ENCODE measurements at places on chromosomes 16 and 17. TPM values are rescaled to one million over a fixed set of nuclear protein-coding genes. Genes with fewer than 3 reads are reported as not detected.

OR1G1 gene
- total RNA-seq: not detected

DNA sequence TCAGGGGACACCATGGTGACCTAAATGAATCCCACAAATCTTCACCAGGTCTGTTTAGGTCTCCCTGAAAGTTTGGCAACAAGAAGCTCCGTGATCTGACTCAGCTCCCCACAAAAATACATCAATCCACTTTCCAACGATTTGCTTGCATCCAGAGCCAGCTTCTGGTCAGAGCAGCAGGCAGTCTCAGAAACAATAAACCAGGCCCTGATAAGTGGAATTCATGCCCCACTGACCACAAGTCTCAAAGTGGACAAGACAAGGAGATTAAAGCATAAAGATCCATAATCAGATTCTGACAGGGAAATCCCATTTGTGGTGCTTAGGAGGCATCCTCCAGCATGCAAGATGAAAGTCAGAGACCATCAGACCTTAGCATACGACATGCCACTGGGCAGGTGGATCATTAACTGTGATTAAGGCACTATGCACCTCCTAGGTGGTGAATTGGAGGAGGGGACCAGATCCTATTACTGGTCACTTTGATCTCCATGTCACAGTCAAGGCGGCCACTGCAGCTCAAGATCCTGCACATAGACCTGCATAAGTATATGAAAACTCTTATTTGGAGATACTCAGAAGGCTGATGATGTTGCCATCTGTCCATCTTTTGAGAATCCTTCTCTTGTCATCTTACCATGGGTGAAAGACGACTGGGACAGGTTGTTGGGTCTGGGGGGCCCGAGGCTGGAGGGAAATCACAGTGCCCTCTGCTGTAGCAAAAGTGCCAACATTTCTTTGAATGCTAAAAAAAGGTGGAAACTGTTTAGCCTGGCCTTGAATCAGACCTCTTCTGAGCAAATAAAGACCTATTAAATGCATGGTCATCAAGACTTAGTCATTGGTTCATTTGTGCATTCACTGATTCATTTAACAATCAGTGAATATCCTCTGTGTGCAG is 309.2 kb upstream of the CCL2 start:
- ATAC-seq: no peak

GRCh38 chr16:5416013-5416412 is 318.4 kb upstream of the EEF2KMT start:
- ATAC-seq: no peak

DNA sequence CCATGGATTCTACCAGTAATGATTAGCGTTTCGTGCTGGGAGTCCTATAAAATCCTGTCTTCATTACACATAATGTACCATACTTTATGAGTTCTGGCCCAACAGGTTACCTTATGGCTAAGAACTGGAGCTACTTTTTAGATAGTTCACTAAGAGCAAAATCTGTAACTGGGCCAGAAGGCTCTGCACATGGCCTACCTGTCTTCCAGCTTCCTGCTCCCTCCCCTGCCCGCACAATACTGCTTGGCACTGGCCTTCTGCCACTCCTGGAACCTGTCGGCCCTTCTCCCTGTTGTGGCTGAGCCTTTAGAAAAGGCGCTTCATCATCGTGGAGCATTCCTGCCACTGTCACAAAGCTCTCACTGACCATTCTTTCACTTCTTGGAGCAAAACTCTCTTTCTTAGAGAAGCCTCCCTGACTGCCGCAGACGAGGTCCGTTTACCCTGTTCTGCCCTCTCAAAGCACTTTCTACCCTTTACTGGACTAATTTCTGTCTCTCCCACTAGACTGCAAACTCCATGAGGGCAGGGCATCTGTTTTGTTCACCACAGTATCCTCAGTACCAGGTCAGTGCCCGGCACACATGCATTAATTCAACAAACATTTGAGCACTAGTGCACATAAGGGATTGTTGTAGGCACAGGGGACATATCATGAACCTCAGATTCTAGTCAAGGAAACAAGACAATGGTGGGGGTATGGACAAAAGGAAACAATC is 116.5 kb downstream of the PARN start:
- no peak for ATAC-seq

GRCh38 chr16:49504626-49505025 is 131.0 kb downstream of the C16orf78 start:
- no peak for ATAC-seq

DNA sequence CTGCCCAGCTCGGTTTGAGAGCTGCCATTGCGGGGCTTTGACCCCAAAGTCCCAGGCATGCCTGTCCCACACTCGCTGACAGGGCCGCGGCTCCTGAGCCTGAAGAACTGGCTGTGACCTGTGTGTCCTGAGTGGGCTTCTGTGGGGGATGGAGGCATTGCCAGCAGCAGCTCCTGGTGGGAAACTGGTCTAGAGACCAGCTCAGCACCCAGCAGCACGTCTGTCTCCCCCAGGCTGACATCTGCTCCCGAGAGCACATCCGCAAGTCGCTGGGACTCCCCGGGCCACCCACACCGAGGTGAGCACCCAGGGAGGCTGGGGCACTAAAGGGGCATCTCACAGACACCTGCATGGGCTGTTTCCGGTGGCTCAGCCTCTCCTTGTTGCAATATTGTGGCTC is 13.4 kb downstream of the ENDOV start:
- no peak for ATAC-seq

SRL gene
- total RNA-seq: not detected

- ATAC-seq: no peak
Observed at GRCh38 chr17:62631936-62632924, 4.8 kb downstream of the MRC2 start.

PER1 gene
- 269 TPM for total RNA-seq

DNA sequence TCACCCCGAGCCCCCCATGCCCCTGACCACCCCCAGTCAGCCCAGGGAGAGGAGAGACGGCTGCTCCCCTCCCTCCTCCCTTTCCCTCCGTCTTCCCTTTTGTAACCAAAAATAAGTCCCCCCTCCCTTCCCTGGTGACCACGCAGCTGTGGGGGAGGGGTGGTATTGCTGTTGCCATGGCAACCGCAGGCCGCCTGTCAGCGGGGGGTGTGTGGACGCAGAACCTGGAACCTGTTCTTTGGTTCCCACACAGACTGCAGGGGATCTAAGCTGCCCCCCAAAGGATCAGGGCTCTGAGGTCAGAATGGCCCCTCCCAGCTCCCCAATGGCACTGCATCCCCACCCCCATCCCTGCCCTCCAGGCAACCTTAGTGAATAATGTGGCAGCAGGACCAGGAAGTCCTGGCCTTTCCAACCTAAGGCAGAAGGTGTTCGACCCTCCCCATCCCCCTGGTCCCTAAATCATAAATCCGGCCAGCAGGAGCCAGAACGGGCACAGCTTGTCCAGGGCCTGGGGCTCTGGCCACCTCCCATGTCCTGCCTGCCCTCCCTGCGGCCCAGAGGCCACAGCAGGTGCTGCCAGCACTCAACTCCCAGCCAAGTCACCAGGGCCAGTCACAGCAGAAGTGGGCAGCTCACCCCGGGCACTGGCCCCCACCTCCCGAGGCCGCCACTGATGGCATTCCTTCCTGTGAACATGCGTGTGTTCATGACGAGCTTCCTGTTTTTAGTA is 12.0 kb downstream of the CA4 start:
- ATAC-seq: no peak

DNA sequence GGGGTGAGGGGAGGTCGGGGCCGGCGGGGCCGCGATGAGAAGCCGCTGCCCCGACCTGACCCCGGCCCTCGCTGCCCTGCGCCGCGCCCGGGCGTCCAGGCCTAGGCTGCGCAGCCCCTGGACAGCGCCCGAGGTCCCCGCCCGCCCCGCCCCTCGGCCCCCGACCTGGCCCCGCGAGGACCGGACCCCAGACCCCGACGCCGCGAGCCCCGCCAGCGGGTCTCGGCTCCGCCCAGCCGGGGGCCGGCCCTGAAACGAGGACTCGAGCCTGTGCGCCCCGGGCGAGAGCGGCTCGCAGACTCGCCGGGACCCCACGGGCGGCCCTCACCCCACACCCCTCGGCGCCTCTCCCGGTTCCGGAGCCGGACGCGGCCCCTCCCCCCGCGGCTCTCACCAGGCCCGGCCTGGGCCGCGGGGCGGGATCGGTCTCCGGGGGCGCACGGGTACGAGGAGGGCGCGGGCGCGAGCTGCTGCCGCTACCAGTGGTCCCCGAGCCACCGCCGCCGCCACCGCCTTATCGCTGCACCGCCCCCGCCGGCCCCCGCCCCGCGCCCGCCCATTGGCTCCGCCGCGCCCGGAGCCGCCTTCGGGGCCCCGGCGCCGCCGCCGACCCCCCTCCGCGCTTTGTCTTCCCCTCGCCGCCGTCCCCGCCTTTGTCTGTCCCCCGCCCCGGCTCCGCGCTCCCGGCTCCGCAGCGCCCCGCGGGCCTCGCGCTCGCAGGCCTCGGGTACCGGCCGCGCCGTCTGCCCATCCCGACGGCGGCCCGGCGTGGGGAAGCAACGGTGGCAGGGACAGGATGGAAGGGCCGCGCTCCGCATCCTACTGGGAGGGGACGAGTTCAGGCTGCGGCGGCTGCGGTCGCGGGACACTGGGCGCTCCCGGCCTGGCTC is at the start of gene LIMD2:
TSS of gene LIMD2 (minus strand) at position 488 of the 890 bp plus-strand sequence. CDS start 827 bp downstream, outside the sequence.
- peak; percentile 8 for ATAC-seq

DNA sequence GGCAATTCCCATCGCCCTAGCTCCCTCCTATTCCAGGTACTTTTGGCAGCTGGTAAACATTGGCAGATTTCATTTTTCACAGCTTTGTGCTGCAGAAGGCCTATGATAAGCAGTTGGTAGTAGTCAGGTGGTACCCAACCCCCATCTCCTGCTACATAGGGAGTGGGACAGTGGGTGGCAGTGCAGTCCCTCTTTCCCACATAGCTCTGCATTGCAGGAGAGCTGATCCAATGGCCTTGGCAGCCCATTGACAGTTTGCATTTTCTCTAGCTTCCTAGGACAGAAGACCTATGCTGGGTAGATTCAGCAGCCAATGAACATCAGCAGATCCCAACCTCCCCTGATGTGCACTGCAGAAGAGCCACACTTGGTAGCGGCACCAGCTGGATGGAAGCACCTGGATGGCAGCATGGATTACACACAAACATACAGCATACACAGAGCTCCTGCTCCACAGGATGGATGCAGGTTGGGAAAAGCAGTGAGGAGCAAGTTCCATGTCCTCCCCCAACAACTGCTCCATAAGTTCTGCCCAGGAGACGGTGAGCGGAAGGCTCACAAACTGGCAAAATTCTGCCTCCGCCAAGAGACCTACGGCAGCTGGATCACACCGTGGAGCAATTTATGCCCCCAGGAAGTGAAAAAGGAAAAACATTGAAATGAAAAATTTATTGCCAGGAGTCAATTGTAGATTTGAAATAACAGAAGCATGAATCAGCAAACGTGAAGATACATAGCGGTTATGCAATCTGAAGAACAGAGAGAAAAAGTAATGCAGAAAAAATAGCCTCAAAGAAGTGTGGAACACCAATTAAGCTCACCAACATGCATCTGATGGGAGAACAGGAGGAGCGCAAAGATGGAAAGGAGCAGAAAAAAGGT is 95.7 kb downstream of the CACNG1 start:
- peak; percentile 29 for ATAC-seq

DNA sequence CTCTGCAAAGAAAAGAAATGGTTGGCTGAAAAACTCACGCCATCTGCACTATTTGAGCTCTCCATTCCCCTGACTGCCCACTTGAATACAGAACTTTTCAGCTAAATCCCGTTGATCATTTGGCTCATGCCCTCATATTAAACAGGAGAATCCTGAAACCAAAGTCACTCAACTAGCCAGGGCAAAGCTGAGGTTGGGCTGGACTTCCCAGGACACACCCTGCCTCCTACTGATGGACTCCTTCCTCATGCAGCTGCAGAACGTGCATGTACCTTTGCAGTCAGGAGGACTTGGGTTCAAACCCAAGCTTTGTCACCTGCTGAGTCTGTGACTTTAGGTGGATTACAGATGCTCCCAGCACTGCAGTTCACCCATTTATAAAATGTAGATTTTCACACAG is 7.7 kb downstream of the ASIC2 start:
- ATAC-seq: no peak

TPSG1 gene
- total RNA-seq: not detected

AXIN2 gene
- 0.71 TPM for total RNA-seq

SCN4A gene
- total RNA-seq: 0.32 TPM

GRCh38 chr17:40598619-40599467 is 33.6 kb upstream of the CCR7 start:
- peak; percentile 56 for ATAC-seq

DNA sequence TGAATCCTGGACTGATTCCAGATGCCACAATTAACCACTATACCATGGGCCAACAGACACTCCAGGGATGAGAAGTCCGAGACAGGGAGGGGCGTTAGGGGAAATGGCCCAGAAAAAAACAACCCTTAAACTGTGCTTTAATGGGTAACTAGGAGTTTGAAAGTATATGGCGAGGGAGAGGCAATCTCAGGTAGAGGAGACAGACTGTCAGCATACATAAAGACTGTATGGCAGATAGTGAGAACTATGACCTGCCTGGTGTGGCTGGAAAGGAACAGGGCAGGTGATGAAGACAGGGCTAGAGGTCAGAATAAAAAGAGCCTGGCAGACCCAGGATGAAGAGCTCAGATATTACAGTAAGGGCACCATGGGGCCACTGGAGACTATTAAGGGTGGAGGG is 8.1 kb downstream of the ZZEF1 start:
- no peak for ATAC-seq

ABR gene
- total RNA-seq: 71.4 TPM

GRCh38 chr17:10793256-10793655 is 10.6 kb downstream of the TMEM238L start:
- ATAC-seq: no peak

DNA sequence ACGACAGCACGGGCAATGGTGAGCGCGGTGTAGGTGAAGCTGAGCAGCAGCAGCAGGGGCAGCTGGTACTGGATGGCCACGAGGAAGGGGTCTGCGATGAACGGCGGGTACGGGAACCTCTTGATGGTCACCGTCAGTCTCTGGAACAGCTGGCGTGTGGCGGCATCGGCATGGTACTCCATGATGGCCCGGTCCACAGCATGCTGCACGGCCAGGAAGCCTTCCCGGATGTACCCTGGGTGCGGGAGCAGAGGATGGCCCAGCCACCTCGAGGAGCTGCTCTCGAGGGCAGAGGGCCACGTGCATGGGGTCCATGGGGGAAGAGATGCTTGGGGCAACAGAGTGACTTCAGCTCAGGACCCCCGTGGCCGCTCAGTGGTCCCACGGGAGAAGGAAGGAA is 20.9 kb downstream of the ABCA3 start:
- no peak for ATAC-seq

FNDC8 gene
- total RNA-seq: not detected

CSHL1 gene
- 0.61 TPM for total RNA-seq

- ATAC-seq: no peak
Observed at GRCh38 chr16:3638916-3639644, 15.4 kb upstream of the DNASE1 start.

DNA sequence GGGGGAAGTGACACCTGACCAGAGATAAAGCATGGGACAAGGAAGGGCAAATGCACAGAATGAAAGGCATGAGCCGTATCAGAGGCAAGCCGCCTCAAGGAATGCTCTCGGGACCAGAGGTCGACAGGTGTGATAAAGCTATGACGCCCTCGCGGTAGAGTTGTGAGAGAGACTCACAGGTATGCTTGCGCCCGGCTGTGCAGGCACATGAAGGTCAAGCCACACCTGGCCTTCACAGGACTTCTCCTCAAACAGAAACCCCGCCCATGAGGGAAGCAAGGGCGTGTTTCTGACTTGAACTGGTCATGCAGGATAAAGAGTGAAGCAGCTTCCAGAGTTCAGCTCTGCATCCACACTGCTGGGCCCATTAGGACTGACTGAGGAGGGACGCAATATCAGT is 7.8 kb downstream of the NCBP3 start:
- no peak for ATAC-seq

MYH1 gene
- total RNA-seq: not detected

Measured in activated T-helper 17 cell treated with anti-CD3 and anti-CD28 coated beads, Interleukin-2, amount 50 U/mL, for 72 hours (primary cell).